ENCODE measurements at places on chromosomes 13 and 19. TPM values are rescaled to one million over a fixed set of nuclear protein-coding genes. Genes with fewer than 3 reads are reported as not detected.

ZIK1 gene
- total RNA-seq = 10.6 TPM

PRR36 gene
- 0.28 TPM for total RNA-seq

WDR87 gene
- not detected for total RNA-seq

ZNF729 gene
- total RNA-seq = not detected

Measured in T-cell (primary cell).